Stimulated activated CD8-positive, alpha-beta memory T cell treated with anti-CD3 and anti-CD28 coated beads, Interleukin-15, amount 100 ng/mL, for 48 hours (primary cell): ENCODE measurements at places on chromosomes 11 and 22.
A peak's percentile ranks its signal among the peaks of the same experiment; 100 is the strongest.

GRCh38 chr11:110762590-110762989, 50.4 kb upstream of the ARHGAP20 start:
- no peak for DNase-seq

DNA sequence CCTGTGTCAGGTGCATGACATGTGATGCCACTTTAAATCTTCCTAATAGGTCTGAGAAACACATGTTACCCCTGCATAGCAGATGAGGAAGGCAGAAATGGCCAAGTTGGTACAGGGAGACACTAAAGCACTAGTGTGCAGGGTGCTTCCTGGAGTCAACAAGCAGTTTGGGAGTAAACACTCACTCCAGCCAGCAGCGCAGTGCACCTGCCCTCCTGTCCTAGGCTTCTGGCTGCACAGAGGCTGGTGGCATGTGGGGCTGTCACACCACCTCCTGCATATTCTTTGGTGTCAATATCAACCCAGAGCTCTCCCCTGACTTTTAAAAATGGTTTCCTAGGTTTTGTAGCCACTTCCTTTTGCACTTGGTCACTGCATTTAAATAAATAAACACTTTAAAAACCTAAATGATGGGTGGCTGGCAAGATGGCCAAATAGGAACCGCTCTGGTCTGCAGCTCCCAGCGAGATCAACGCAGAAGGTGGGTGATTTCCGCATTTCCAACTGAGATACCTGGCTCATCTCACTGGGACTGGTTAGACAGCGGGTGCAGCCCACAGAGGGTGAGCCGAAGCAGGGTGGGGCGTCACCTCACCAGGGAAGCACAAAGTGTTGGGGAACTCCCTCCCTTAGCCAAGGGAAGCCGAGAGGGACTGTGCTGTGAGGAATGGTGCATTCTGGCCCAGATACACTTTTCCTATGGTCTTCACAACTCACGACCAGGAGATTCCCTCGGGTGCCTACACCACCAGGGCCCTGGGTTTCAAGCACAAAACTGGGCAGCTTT, 33.5 kb downstream of the GAB4 start:
- DNase-seq = no peak

DNA sequence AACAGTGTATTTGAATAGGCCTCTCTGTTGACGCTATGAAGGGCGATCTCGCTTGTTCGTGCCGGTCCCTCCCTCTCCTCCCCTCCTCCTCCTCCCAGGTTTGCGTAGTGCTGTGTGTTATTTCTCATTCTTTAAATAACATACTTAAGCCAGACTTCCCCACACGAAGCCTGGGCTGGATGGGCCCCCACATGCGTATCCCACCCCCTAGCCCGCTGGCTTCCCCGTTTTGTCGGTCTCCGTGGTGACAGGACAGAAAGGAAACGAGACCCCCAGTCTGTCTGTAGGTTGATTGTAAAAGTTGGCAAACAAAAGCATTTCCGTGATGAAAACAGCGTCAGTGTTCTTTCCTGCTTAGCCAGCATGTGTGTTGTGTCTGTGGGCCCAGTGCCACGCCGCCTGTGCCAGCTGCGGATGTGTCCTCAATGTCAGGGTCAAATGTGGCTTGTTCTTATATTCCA, 27.3 kb downstream of the FAM118A start:
- DNase-seq = no peak

GRCh38 chr11:70192666-70193410, 10.3 kb upstream of the FADD start:
- DNase-seq = no peak

GRCh38 chr11:10750838-10751580, at the start of gene CTR9:
TSS of gene CTR9 (plus strand) at chr11:10751246. CDS start at chr11:10751413, 167 bp downstream.
- peak; percentile 88 for DNase-seq

DNA sequence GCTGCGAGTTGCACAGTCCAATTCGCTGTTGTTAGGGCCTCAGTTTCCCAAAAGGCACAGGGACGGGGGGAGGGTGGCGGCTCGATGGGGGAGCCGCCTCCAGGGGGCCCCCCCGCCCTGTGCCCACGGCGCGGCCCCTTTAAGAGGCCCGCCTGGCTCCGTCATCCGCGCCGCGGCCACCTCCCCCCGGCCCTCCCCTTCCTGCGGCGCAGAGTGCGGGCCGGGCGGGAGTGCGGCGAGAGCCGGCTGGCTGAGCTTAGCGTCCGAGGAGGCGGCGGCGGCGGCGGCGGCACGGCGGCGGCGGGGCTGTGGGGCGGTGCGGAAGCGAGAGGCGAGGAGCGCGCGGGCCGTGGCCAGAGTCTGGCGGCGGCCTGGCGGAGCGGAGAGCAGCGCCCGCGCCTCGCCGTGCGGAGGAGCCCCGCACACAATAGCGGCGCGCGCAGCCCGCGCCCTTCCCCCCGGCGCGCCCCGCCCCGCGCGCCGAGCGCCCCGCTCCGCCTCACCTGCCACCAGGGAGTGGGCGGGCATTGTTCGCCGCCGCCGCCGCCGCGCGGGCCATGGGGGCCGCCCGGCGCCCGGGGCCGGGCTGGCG, at the start of gene BCR:
Gene BCR (plus strand): TSS at position 209 of the 592 bp plus-strand sequence. CDS start 452 bp downstream, outside the sequence.
- DNase-seq = peak; percentile 44

DNA sequence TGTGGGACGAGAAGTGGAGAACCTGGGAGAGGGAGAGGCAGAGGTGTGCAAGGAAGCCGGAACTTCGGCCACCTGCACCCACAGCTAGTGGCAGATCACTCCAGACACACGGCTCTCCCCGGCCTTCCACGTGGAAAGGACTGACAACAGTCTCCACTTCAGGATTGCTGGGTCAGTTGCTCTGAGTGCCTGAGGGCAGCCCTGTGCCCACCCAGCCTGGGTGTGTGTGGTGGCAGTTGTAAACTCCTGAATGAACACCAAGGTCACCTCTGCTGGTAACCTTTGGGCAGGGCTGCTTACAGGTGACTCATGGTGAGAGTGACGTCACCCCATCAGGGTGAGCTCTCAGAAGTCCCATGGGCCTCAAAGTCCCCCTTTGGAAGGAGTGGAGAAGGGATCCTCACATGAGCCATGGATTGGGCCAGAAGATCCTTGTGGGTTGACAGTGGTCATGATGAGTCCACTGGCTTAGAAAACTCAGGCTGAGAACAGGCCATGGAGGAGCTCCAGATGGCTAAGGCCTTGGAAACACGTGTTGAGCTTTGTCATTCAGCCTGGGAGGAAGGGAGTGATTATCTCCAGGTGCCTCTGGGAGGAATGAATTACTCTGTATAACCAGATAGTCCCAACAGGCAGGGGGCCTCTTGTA, 71.3 kb downstream of the BCR start:
- no peak for DNase-seq

DNA sequence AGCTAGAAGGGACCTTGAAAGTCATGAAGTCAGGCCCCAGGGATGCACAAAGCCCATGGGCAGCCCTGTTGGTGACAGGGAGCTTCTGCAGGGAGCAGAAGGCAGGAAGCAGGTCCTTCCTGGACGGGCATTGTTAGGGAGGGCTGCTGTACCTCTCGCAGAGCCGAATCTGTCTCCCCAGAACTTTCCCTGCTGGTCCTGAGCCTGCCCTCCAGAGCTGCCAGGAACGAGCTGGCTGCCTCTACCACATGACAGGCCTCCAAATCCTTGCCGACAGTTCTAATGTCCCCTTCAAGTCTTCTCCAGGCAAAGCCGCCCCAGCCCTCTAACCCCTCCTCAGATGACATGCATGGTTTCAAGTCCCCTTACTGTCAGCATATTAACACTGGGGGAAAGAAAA, 20.1 kb downstream of the SYT7 start:
- DNase-seq = no peak

DNA sequence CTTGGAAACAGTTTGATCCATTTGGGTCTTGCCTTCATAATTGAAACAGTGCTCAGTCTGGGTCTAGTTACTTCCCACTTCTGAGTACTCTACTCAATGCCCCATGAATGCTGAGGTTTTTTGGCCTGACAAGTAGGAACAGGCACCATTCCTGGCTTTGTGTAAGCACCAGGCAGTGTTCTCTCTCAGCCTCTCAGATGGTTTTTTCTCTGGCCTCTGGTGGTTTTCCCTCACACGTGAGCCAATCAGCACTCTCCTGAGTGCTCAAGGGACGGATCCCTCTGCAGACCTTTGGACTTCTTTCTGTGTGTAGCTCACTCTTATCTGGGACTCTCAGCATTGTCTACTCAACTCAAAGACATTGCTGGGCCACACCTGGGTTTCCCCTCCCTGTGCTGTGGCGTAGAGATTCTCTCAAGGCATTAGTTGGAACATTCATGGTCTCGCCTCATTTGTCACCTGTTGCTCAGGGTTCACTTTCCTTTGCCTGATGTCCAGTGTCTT, 21.3 kb downstream of the SIK2 start:
- DNase-seq = no peak
